Uterus (tissue), 4 donors: ENCODE measurements at places on chromosomes 5 and 9. TPM values are rescaled to one million over a fixed set of nuclear protein-coding genes. Genes with fewer than 3 reads are reported as not detected.

BDP1 gene
- 25.0 TPM for total RNA-seq

BHMT2 gene
- total RNA-seq = 5.3 TPM

GABRA6 gene
- not detected for total RNA-seq

PIP5KL1 gene
- 3.2 TPM for total RNA-seq

PLEKHG4B gene
- under 0.01 TPM for total RNA-seq

RNF208 gene
- not detected for total RNA-seq

MTX3 gene
- total RNA-seq = 18.4 TPM

PCDHB4 gene
- total RNA-seq = 0.59 TPM

SPATA6L gene
- 8.1 TPM for total RNA-seq

VAV2 gene
- 11.5 TPM for total RNA-seq

DNA sequence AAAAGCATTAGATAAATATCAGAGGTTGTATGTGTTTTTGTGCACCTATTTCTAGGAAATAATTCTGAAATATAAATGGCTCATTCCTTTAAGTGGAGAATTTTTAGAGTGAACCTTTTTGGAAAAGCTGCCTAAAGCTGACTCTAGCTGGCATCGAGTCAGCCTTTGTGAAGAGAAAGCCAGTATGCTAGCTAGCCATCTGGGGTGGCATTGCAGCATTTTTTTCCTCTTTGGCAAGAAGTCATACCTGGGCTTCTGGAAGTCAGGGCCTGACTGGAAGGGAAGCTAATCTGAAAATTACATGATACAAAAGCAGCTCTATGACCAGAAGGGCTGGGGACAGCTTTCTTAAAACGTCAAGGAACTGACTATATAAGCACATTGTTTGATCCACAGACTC, 19.7 kb downstream of the ANP32B start:
- DNase-seq = no peak

GRCh38 chr9:131972889-131973288, 106.8 kb downstream of the MED27 start:
- DNase-seq = no peak

GRCh38 chr5:176474476-176474875, 26.3 kb downstream of the FAF2 start:
- no peak for DNase-seq

GRCh38 chr9:72453797-72454196, 67.6 kb upstream of the TMC1 start:
- no peak for DNase-seq

DNA sequence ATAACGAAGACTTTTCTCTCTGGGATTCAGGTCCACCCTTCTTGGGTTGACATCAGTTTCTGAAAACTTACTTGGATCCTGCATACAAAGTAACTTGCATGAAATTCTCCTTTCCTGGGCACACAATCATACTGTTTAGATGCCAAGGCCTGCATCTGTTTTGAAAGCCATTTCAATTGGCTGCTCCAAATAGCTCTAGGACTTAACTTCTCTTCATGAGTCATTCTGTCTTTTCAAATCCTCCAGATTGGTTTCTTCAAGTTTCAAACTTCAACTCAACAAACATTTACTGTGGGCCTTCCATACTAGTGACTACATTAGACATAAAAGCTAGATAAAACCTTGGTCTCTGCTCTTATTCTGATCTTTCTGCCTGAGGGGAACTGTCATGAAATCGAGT, 54.8 kb upstream of the HMHB1 start:
- DNase-seq = no peak

DNA sequence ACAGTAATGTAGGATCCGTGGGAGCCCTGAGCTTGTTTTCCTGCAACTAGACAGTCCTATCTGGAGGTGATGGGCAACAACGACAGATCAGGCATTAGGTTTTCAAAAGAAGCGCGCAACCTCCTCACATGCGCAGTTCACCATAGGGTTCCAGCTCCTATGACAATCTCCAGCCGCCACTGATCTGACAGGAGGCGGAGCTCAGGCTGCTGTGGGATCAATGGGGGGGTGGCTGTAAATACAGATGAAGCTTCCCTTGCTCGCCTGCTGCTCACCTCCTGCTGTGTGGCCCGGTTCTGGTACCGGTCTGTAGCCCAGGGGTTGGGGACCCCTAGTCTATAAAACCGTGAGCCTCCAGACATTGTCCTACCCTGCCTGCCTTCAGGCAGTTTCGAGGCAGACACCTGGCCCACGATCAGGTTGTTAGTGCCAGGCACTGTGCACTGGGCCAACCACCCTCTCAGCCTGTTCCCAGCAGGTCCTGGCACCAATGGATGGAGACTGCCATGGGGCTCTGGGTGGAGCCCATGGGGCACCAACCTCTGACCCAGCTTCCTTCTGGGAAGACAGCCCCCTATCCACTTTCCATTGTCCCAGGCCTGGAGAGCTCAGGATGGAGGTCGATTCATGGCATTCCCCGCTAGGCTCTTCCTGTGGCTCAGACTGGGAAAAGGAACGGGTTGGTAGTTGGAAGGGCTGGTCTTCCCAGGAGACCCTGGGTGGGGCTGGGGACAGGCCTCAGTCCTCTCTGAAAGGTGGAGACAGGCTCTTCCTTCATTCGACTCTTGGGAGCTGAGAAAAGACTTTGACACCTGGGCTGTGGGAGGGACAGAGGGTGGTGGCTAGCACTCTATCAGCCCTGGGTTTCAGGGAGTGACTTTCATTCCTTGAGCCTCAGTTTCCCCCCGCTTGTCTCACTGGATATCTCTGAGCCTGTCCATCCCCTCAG, 1.7 kb downstream of the ENDOG start:
- DNase-seq = peak; percentile 64

DNA sequence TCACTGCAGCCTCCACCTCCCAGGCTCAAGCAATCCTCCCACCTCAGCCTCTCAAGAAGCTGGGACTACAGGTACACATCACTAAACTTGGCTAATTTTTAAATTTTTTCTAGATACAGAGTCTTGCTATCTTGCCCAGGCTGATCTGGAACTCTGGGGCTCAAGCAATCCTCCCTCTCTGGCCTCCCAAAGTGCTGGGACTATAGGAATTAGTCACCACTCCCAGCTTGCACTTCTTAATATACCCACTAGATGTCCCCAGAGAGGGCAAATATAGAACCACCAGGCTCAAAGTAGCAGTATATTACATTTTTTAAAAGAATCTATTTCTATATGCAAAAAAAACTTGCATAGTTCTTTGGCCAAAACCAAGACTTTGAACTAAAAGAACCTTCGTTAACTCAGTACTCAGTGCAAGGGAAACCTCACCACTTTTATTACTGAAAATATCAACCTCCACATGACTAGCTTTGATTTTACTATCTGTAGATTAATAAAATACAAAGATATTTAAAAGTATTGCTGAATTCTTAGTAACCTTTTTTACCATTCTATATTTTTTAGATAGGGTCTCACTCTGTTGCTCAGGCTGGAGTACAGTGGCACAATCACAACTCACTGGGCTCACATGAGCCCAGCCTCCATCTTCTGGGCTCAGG, 25.8 kb upstream of the HSD17B3 start:
- DNase-seq = peak; percentile 48

GRCh38 chr9:137396634-137397367, 26.2 kb downstream of the EXD3 start:
- no peak for DNase-seq

DNA sequence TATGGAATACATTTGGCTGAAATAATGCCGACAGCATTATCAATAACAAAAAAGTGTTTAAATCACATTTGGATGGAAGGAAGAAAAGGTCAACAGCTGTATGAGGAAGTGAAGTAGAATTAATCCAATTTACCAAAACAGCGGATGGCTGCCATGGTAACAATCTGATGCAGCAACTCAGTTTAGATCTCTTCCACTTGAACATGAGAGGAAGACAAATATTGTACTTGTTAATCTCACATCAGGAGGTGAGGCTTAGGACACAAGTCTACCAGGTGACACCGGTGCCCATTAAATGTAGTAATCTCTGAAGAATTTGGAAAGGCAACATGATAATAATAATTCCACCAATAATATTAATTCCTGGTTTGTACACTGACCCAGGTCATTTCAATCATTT, 2.4 kb downstream of the RASEF start:
- DNase-seq = no peak

DNA sequence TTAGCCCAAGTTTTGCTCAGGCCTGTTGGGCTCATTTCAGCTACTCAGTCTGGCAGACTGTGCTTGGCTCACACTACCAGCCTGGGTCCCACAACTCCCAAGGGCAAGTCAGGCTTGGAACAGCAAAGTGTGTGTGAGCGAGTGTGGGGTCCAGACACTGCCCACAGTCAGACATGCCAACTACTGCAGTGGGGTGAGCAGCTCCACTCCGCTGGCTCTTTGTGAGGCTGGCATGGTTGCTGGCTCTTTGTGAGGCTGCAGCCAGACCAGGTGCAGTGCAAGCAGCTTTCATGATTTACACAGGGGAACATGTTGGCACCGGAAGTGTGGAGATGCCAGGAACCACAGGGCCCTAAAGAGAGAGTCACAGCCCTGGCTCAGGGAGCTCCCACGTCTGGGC, 606.7 kb upstream of the FAM174A start:
- DNase-seq = no peak

- DNase-seq = no peak
Measured at GRCh38 chr9:116697362-116697761, 10.3 kb downstream of the TRIM32 start.

DNA sequence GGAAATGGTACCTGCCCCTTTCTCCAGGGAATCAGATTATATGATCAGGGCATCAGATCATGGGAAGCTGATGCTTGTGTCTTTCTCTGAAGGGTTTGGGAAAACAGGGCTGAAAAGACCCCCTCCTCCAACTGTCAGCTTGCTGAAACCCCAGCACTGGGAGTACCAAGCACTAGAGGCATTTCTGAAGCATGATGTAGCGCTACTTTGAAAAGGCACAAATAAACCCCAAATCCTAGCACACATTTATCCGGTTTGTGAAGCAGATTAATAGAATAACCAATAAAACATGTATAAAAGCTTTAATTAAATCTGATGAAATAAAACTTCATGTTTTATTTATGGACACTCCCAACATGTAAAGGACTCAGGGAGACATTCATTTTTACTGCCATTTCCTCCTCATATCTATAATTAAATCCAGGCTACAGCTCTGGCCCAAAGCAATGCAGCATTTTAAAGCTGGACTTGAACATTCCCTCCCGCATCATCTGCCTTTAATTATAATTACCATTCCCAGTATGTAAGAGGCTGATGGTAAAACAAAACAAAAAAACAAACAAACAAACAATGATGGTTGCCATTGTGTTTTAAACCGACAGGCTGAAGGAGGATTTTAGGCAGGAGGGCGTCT, 298.2 kb upstream of the RFX3 start:
- DNase-seq = no peak

DNA sequence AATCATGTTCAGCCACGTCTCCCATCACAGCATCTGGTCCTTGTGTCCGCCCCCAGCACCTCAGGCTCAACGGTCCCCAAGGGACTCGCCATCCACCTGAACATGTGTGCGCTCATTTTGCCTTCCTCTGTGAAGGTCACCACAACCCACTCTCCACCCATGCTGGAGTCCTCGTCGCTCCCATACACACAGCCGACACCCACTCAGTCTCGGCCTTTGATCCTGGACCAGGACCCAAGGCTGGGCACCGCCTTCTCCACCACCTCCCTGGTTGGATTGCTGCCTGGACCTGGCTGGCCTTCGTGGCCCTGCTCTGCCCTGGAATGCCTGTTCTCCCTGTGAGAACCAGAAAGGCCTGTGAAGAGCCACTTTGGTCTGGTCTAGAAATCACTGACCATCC, 60.3 kb downstream of the UBE2QL1 start:
- DNase-seq = no peak

DNA sequence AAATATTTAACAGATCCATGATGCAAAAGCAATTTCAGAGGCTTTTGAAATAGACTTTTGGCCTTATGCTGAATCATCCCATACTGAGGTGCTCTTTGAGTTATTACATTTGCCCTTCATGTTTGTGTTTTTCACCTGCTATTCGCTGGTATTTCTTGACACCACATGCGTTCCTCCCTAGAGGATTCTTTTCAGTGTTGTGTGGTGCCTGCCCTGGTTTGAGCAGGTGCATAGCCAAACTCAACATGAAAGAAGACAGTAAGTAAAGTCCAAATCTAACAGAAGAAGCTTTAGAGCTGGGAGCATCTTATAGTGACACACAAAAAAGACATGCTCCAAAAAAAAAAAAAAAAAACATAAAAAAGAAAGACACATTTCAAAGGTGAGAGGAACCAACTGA, 796.3 kb downstream of the SEMA5A start:
- no peak for DNase-seq

GRCh38 chr5:61525512-61526206, 193.6 kb downstream of the ZSWIM6 start:
- DNase-seq = no peak
